ENCODE measurements at places on chromosomes 16 and 17.

- DNase-seq: no peak
Observed at GRCh38 chr17:27384261-27384701, 72.0 kb upstream of the KSR1 start.

GRCh38 chr17:13024016-13024415, 6.2 kb upstream of the ELAC2 start:
- DNase-seq: no peak

GRCh38 chr16:30353438-30354129, 1.5 kb downstream of the CD2BP2 start:
- DNase-seq: no peak

- no peak for DNase-seq
Observed at GRCh38 chr16:57825298-57826044, 23.2 kb upstream of the KIFC3 start.

- no peak for DNase-seq
Observed at GRCh38 chr17:47287068-47287467, 33.4 kb downstream of the ITGB3 start.

- DNase-seq: no peak
Observed at GRCh38 chr16:76226011-76226410, 51.2 kb upstream of the CNTNAP4 start.

DNA sequence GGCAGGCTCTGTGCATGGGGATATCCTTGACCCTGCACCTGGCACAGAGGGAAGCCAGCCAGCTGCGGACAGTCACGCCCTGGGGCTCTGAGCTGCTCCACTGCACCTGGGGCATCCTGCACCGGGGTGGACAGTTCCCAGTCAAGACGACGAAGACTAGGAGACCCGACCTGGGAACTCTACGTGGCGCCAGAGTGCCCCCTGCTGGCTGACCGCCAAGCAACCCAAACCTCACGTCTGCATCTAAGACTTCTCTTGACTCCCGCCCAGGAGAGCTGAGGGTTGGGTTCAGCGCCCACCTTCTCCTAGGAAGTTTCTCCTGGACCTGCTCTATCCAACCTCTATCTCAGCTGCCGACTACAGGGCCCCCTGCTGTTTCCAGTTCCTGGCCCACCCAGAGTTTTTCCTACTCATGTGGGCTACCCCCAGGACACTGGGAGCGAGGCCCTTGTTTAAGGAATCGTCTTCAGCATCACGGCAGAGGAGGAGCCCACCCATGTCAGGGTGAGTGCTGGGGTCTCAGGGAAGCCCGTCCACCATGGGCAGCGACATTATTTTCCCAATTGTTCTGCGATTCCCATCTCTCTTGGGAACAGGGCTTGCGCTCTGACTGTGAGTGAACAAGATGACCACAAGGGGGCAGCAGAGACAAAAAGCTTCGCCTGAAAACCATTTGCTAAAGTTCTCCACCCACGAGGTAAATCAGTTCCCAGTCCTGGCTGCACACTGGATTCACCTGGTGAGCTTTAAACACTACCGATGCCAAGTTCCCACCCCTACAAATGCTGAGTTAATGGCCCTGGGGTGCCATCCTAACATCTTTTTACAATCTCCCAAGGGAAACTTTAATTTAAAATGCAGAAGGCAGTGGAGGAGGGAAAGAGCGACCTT, 29.3 kb downstream of the TLE7 start:
- DNase-seq: peak; percentile 46

DNA sequence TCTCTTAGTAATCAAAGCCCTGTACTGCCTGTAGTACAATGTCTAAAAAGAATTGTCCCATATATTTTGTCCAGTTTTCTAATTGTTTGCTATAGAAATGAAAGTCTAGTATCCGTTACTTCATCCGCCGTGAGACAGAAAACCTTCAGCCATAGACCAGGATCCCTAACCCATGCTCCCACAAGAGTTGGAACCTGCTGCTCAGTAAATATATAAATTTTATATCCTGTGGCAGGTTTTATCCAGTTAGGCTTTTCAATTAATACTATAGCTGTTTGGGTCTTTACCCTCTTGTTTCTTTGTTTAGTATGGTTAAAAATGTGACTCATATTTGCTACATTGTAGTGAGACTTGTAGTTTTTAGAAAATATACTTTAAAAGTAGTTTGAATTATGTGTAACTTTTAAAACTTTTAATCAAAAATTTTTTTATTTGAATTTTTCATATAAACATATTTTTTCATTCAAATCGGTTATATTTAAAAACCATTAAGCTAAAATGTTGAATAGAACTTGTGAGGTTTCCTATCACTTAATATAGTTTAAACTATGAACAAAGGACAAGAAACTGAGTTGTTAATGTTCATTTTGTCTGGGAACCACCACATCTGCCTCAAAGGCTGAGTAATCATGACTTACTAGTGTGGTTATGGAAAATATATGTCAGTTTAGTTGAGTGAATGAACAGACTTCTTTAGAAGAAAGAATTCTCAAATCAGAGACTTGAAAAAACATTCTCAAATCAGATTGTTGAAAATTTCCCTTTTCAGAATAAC, 54.8 kb downstream of the VMP1 start:
- no peak for DNase-seq

DNA sequence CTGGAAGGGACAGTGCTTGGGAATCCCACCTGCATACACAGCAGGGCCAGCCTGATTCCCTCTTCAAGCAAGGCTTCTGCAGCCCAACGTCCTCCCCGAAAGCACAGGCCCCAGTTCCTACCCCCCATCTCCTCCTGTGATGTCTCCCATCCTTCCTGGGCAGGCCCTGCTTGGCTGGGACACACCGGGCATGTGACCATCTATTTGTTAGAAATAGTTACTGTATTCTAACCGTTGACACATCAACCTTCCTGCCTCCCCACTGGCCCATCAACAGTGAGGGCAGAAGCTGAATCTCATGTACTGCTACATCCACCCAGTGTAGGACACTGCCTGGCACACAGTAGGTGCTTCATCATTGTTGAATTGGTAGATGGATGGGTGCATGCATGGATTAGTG, 10.7 kb downstream of the PRR29 start:
- no peak for DNase-seq

GRCh38 chr17:74761419-74761818, 13.0 kb downstream of the NHERF1 start:
- DNase-seq: no peak

DNA sequence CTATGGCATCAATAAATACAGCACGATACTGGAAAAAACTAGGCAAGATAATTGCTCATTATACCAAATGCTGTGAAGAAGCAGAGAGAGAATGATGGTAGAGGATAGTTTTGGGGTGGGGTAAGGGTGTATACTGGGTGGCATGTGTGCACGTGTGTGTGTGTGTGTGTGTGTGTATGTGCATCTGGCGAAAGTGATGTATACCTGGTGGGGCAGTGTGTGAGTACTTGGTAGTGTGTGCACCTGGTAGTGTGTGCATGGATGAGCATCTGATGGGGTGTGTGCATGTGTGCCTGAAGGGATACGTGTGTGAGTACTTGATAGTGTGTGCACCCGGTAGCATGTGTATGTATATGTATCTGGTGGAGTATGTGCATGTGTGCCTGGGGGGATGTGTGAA, 347.3 kb downstream of the CPPED1 start:
- no peak for DNase-seq

- DNase-seq: no peak
Observed at GRCh38 chr17:58411408-58411894, 5.9 kb downstream of the RNF43 start.

DNA sequence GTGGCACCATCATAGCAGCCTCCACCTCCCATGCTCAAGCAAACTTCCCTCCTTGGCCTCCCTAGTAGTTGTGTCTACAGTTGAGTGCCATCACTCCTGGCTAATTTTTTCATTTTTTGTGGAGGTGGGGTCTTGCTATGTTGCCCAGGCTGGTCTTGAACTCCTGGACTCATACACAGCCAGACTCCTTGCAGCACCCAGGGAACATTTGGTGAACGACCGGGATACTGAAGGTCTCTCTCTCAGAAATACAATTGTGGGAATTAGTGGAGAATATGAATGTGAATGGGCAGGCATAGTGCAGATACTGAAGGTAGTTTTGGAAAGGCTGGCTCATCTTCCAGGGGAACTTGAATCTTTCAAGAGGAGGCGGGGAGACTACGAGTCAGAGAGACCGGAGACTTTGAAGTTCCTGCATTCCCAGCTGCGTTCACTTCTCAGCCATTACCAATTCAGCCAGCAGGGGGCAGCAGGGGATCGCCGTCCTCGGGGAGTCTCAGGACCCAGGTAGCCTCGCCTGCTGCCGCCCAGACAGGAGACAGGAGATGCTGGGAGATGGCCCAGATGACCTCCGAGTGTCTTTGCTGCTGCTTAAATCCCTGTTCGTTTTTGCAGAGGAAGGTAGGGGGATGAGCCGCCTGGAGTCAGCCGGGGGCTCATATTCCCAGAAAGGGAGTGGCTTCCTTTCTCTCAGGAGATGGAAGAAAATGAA, 68.6 kb downstream of the HAPSTR1 start:
- DNase-seq: no peak

GRCh38 chr16:2715519-2715918, 4.5 kb downstream of the PRSS27 start:
- peak; percentile 55 for DNase-seq

DNA sequence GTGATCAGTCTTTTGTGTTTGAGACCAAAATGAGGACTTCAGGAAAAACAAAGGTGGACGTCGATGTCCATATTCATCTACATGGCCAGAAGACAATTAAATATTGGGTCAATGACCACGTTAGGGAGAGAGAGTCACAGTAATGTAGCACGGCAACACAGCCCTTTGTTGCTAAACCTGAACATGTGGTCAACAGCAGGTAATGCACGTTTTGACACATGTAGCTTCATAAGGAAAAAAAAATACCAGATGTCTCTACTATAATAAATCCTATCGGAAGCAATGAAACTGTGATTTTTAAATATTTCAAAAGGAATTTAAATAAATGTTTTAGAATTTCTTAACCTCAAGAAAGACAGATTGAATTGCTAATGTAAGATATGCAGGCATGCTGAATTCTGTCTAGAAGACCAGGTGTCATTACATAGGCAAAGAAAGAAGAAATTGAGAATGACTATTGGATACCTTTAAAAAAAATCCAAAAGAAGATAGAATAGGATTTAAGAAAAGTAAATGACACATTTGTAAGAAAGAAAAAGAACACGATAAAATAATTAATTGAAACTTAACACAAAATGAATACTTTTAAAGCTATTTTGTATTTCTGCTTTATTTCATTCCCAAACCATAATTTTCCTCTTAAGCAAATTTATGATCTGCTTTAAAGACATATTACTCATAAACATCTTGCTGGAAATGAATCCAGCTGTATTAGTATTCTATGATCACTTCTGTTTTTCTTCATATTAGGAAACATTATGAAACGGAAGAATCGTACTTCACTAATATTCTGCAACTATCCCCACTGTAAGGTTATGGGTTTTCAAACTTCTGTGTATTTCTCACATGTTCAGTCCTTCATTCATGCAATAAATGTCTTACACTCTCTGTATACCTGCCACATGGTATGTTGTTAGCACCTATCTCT, 30.1 kb downstream of the ABCA8 start:
- no peak for DNase-seq

- DNase-seq: no peak
Observed at GRCh38 chr17:59028328-59028727, 78.4 kb downstream of the TRIM37 start.

DNA sequence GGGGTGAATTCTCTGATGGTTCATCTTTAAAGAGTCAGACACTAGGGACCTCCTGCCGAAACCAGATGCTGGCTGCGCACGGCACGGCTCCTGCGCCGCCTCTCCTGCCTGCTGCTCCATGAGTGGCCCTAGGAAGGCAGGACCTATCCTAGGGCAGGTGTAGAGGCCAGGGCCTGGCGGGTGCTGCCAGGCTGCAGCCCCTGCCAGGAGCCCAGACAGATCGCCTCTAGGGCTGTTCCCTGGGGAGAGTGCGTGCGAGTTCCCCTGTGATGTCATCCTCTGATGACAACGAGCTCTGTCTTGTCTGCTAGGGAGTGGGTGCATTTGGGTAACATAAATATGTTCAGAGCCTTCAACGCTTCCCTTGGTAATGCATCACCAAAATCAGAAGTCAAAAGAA, 23.9 kb downstream of the SLC38A10 start:
- no peak for DNase-seq

- DNase-seq: no peak
Observed at GRCh38 chr16:82016263-82016662, 5.0 kb upstream of the SDR42E1 start.

- DNase-seq: no peak
Observed at GRCh38 chr16:88508868-88509748, 56.0 kb downstream of the ZFPM1 start.

DNA sequence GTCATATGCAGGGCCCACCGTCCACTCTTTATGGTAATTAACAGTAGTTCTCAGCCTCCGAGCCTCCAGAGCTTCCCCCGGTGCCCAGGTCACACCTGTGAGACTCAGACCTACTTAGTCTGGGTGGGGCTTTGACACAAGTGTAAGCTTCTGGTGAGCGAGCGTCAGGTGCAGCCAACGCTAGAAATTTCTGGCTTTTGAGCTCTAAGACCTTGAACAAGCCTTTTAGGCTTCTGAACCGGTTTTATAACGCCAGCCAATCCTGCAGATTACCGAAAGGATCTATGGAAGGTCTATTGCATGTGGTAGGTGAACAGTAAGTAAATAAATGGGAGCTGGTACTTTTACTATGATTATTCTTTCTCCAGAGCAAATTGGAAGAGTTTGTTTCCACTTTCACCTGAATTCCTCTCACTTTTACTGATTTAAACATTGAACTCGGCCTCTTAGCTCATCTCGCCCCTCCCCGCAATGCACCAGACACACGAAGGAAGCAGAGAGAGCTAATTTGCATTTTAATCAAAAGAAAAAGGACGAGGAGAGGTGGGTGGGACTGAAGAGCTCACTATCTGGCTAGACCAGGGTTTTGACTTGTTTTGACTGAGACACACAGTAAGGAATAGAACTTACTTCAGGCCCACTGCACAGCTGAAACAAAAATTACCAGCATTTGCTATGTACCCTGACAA, 47.1 kb downstream of the ABAT start:
- DNase-seq: no peak

DNA sequence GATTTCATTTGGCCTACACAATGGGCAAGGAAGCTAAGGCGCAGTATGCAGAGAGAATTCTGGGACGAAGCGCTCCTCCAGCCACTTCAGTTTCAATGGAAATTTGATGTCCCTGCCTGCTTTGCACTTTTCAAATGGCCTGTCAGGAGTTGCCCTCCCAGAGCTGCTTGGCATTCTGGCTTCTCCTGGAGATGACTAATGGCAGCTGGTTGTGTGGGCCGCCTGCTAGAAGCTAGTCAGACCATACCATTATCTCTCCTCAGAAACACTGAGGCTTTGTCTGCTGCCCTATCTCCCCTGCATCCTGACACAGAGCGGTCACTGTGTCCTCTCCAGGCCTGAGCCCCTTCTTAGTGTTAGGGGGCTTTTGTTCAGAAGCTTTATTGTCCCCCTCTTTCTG, 180.1 kb downstream of the SPECC1 start:
- DNase-seq: no peak

- no peak for DNase-seq
Observed at GRCh38 chr17:29078183-29079045, 35.5 kb downstream of the PIPOX start.

Data from KG1 (cell line).